ENCODE measurements at places on chromosomes 5 and 9. TPM values are rescaled to one million over a fixed set of nuclear protein-coding genes. Genes with fewer than 3 reads are reported as not detected.

The TPPP gene
- 0.16 TPM for total RNA-seq

The AGPAT2 gene
- 20.5 TPM for total RNA-seq

The HOMER1 gene
- 5.2 TPM for total RNA-seq

The KIAA0825 gene
- total RNA-seq: 2.7 TPM

The ZBTB26 gene
- 7.7 TPM for total RNA-seq

The CORO2A gene
- 11.5 TPM for total RNA-seq

The SH3RF2 gene
- not detected for total RNA-seq

The CMBL gene
- total RNA-seq: 3.2 TPM

The HTR1A gene
- total RNA-seq: not detected

The IL4 gene
- 0.53 TPM for total RNA-seq

The CSF2 gene
- total RNA-seq: 4.9 TPM

The WNT8A gene
- not detected for total RNA-seq

The SLC6A7 gene
- not detected for total RNA-seq

The DNM1 gene
- total RNA-seq: 0.79 TPM

The RGS7BP gene
- total RNA-seq: not detected

The MAMDC4 gene
- 13.4 TPM for total RNA-seq

The EQTN gene
- total RNA-seq: not detected

The PCAT7 gene
- total RNA-seq: not detected

DNA sequence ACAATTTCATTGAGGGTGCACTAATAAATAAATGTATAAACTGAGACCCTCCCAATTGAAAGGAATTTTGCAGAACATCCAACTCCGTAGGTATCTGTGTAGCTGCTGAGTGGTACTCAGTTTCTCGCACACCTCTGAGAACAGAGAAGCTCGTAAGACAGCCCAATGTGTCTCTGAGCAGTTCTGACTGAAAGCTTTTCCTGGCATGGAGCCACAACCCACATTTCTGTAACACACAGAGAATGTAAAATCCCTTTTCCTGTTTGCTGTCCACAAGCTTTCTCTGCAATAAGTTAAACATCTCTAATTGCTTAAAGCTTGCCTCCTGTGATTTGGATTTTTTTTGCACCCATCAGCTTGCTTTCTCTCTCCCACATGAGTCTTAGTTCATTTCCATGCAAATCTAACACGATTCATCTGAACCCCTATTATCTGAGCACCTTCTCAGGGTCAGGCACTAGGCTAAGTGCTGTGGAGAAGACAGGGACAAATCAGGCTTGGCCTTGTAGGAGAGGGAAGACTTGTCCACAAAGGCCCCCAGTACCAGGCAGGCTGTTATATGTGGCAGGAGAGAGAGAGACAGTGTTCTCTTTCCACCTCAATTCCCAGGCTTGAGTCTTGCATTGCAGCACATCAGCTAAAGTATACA is 44.2 kb upstream of the COL15A1 start:
- DNase-seq: no peak

GRCh38 chr5:27267209-27267824 is 228.9 kb upstream of the CDH9 start:
- no peak for DNase-seq

DNA sequence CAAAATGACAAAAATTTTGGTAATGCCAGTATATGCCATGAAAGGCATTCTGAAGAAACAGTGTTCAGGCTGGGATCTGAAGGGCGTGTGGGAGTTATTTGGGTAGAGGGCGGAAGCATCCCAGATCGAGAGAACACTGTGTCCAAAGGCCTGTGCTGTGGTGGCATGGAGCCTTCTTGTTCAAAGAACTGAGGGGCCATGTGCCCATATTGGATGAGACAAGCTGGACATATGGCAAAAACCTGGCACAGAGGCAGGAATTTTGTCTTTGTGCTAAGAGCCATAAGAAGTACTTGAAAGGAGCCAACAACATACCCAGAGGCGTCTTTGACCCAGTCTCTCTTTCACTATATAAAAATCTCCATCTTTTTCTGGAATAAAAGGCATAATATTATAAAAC is 128.0 kb downstream of the SYK start:
- no peak for DNase-seq

- DNase-seq: no peak
Observed at GRCh38 chr9:750249-750967, 91.1 kb upstream of the DMRT1 start.

- DNase-seq: no peak
Observed at GRCh38 chr5:89478851-89479250, 595.9 kb upstream of the MEF2C start.

GRCh38 chr9:75814667-75815066 is 75.8 kb upstream of the PCSK5 start:
- DNase-seq: no peak

DNA sequence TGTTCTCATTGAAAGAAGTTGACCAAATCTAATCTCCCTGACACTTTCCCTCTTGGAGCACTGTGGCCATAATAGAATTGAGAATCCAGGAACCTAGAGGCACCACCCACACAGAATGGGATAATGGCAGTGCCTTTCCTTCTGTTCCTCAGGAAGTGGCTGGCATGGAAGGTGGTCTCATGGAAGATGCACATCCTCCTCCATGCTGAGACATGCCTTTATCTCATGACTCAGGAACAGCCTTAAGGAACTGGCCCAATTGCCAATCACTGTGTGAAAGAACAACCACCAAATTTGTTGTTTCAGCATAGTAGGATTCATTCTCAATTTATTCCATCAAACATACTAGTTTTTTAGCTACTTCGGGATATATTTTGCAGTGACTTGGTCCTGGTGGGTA is 137.5 kb upstream of the RASGRF2 start:
- no peak for DNase-seq

- DNase-seq: no peak
Observed at GRCh38 chr5:104015765-104016164, 453.2 kb upstream of the NUDT12 start.

DNA sequence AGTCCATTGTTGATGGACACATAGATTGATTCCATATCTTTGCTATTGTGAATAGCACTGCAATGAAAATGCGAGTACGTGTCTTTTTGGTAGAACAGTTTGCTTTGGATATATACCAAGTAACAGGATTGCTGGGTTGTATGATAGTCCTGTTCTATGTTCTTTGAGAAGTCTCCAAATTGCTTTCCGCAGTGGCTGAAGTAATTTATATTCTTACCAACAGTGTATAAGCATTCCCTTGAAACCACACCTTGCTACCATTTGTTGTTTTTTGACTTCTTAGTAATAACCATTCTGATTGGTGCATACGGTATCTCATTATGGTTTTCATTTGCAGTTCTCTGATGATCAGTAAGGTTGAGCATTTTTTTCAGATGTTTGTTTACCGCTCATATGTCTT is 792.9 kb downstream of the PTPRD start:
- DNase-seq: no peak

DNA sequence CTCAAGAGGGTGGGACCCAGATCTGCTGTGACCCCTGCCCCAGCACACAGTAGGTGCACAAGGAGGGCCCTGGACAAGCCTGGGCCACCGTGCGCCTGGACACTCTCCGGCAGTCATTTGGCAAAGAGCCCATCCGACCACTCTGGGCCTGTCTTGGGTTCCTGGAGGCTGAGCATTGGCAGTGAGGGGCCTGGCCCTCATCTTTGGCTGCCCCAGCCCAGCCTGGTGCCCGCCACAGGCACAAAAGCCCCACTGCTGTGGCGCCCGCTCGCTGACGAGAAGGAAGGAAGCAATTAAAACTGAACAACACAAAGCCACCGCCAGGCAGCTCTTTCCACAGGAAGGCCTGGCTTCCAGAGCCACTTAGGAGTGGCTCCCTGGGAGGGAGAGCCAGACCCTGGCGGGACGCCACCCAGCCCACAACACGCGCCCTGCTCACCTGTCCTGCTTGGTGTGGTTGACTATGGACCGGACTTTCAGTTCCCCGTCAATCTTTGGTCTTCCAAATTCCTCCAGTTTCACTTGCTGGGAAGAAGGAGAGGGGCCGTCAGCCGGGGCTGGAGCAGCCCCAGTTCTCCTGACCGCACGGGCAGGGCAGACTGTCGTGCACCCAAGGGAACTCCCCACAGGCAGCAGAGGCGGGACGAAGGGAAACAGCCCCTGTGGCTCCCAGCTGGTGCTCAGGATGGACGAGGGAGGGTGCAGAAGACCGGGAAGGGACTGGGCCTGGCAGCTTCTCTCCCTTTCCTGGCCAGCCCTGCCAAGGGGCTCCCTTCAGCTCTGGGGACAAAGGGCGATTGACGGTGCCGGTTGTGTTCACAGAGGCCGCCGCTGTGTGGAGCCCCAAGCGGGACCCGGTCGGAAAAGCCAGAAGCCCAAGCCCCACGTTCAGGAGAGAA is 50.9 kb upstream of the SARDH start:
- DNase-seq: no peak

- no peak for DNase-seq
Observed at GRCh38 chr9:110104261-110104809, 103.6 kb downstream of the C9orf152 start.

DNA sequence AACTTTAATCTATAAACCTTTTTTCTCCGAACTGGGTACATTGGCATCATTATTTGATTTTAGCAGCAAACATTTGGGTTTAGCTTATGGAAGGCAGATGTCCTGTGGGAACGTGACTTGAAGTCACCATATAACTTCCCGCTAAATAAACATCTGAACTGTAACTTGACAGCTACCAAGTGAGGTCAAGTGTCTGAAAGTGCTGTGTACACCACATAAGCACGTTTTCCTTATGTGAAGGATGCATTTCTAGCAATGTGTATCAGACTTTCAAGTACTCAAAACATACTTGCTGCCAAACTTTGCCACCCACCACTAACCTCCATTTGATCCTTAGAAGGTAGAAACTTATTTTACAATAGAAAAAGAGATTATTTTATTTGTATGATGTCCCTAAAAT is 35.7 kb downstream of the SLC1A3 start:
- DNase-seq: no peak

DNA sequence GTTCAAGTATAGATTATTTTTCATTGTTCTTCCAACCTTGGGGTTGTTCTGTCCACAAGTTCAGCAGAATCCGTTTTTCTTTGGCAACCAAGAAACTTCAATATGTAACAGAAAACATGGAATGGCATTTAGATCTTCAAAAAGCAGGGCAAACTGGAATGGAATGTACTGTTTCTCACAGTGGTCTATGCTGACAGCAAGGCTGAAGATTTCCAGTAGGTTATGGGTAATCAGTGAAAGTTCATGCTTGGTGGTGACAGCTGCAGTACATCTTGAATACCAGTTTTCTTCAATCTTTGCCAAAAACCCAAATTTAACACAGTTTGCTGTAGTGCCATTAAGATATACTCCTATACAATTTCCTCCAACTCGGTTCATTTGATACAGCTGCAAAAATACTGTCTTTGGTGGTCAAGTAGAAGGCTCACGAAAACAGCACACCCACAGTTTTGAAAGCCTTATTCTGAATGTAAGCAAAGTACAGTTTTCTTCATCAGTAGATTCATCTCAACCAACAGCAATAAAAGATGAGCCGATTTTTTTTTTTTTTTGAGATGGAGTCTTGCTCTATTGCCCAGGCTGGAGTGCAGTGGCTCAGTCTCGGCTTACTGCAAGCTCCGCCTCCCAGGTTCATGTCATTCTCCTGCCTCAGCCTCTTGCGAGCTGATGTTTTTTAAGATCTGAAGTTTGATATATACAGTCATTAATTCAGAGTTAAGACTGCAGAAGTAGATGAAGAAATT is 4.9 kb downstream of the TRIM52 start:
- DNase-seq: no peak

DNA sequence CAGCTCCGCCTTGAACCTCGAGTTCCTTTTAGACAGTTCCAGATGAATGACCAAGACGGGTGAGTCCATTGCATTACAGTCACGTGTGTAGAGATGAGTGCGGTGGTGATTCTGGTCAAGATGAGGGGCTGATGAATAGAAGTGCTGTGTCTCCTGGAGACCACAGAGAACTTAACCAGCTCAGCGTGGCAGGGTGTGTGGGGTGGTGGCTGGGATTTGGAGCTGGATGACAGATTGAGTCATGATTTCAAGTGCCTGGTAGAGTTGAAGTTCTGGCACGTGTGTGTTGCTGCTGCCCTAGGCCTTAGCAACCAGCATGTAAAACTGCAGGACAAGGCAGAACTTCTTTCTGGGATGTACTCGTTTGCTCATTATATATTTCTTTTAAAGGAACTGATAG is 53.3 kb downstream of the PRRC2B start:
- DNase-seq: no peak

GRCh38 chr5:178257650-178258049 is 25.0 kb upstream of the PHYKPL start:
- no peak for DNase-seq

GRCh38 chr9:120726484-120726883 is 12.2 kb upstream of the MEGF9 start:
- no peak for DNase-seq

- no peak for DNase-seq
Observed at GRCh38 chr9:21967702-21968101, 26.5 kb downstream of the CDKN2A start.

DNA sequence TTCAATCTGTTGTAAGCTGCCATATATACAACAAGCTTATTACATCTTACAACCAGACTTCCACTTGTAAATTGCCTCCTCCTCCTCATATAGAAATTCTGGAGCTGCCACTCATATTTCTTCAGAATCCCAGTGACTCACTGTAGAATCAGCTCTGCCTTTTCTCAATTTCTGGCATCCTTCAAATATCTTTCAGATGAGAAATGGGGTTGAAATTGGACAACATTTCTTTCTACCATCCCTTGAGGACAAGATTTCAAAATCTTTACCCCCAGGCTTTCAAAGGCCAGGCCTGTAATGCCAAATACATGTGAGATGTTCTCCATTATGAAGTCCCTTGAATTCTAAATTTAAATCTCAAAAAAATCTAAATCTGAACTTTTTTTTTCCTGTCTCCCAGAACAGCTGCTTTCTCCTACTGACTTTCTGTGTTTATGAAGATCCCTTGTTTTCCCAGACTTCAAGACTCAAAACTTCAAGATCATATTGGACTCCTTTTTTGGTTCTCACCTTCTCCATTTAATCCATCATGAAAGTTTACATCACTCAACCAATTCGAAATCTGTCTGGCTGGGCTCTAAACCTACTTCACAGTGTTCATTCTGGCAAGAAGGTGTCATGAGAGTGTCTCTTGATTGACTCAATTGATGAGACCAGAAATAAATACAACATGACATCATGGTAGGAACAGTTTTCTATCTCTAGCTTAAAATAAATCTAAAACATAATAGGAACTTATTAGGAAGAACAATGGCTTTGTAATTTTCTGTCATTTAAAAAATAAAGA is 109.8 kb downstream of the HMHB1 start:
- DNase-seq: no peak

GRCh38 chr5:141477815-141478214 is 2.0 kb downstream of the PCDHGC3 start:
- no peak for DNase-seq

DNA sequence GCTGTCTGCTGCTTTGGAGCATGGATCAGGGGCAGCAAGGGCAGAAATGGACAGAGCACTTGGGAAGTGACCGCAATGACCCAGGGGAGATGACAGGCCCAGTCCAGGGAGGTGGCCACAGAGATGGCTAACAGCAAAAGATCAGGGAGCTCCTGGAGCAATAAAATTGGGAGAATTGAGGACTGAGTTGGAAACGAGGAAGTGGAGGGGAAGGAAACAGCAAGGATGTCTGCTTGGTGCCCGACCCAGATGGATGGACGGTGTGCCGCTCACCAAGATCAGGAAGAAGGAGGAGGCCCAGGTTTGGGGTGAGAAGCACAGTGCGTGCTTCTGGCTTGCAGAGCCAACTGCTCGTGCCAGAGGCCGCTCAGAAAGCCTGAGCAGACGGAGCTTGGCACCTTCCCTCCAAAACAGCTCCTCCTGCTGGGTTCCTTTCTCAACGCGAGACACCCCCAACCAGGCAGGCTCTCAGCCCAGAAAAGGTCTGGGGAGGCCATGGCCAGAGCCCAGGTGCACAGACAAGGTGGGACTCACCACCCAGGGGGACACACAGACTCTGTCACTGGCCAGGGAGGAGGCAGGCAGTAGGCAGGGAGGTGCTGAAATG is 1.7 kb upstream of the SLC34A1 start:
- no peak for DNase-seq

GRCh38 chr9:135667463-135668001 is 4.4 kb downstream of the LCN9 start:
- no peak for DNase-seq
